Fibroblast of the conjunctiva (primary cell): ENCODE measurements at places on chromosomes 11 and 22.

GRCh38 chr11:32829680-32830412 lies at the start of gene PRRG4:
TSS of gene PRRG4 (plus strand) at chr11:32829927. CDS start at chr11:32830530, 603 bp downstream.
- no peak for DNase-seq

GRCh38 chr11:27282806-27283205 lies 80.2 kb downstream of the CCDC34 start:
- no peak for DNase-seq

DNA sequence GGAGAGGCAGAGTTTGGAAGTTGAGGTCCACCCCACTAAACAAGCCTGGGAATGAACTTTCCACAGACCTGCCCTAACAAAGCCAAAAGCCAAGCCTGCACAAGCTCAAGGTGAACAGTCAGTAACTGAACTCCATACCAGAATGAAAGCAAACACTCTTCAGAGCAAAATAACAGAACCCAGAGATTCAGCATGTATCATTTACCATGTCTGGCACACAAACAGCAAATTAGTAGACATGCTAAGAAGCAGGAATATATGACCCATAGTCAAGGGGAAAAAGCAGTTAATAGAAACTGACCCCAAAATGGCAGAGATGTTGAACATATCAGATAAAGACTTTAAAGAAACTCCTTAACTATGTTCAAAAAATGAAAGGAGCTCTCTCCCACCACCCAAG lies 31.3 kb downstream of the TBX1 start:
- DNase-seq: no peak

DNA sequence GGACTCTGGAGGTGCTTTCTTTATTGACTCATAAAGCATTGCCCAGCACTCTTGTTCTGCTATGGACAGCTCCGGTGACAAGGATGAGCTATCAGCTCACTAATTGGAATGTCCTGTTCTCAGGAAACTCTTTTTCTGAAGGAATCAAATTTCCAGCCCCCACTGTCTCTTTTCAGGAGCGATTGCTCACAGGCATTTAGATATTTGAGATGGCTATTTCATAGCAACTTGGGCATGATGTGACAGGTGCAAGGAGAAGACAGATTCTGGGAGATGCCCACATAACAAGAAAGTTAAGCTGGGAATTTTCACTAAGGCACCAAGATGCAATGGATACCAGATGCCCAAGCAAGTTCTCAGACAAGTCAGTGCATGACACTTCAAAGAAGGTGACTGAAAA lies 123.4 kb upstream of the CSNK2A3 start:
- no peak for DNase-seq

DNA sequence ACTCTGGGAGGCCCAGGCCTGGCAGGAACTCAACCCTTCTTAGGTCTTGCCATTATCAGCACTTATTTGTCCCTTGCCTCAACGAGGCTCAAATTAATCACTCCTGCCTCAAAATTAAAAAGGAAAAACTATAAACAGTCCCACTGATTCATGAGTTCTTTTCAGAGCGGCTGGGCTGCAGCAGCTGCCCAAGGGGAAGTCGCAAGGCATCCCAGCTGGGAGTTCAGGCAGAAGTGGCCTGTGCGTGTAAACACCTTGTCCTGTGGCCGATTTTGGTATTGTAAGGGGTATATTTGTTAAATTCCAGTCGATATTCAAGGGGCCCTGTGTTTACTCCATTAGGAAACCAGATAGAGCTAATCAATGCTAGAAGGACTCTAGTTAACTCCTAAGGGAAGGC lies 213.9 kb upstream of the CADM1 start:
- no peak for DNase-seq

DNA sequence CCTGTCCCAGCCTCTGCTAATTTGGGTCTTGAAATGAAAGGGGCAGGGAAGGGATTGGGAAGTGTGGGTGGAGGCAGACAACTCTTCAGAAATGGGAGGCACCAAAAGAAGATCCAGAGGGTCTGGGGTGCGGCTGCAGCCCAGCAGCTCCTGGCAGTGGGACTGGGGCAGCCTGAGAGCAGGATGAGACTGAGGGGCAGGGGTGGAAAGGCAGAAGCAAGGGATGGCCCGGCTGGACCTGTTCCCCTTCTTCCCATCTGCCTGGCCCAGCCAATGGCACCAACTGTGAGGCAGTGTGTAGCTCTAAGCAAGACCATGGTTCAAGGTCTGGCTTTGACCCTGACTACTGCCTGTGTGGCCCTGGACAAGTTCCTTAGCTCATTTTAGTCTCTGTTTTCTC lies 160.4 kb downstream of the ENTHD1 start:
- DNase-seq: no peak

DNA sequence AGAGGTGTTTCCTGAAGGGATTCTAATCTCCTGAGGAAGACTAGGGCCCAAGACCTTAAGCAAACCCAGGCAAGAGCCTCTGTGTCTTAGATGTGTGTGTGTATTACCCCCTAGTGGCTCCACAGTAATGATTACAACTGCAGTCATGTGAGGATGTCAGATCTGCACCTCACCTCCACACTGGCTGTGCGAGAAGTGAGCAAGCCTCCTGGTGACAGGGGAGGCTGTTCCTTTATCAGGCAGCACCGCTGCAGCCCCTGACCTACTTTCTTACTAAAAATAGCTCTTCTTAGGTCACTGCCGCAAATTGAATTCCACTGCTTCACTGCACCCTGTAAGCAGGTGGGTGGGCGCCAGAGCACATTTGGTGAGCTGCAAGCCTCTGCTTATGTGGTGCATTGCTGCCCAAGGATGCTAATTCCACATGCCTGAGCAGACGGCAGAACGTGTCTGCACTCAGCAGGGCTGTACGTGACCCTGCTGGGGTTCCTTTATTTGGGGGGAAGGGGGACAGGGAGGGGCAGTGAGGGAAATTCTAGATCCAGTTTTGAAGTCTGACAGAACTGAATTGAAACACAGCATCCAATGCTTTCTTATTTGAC lies 112.4 kb downstream of the KCNC1 start:
- peak; percentile 22 for DNase-seq

- DNase-seq: no peak
Observed at GRCh38 chr11:76459846-76460245, 15.0 kb downstream of the EMSY start.

DNA sequence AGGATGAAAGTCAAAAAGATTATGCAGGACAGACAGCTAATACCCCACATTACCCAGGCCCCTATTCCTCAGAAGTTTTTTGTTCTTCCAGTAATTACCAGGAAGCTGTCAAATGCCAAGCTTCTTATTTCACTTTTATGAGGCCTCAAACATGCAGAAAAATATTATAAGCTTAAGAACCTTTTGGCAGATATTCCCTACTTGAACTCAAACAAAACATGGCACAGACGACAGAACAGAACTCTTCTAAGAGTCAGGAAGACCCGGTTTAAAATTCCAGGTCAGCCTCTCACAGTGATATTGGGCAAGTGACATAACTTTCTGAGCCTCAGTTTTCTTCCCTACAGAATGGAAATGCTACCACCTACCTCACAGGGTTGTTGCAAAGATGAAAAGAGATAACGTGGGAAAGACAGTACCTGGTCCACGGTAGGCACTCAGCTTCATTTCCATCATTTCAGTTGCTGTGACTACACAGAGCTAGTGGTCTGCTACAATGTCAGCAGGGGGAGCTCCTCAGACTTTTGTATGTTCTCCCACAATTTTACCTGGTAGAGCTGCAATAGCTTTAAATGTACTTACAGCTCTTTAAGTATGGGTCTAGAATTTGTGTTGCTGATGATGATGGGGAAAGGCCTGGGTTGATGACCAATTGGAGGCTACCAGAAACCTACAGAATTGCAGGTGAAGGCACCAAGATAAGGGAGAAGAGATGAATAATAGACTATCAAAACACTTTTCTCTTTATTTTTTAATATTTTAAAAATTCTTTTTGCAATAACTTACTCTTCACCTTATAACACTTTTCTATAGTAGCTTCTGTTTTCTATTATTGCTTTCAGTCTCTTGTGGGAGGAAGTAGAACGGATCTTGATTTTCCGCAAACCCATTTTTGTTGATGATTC lies 98.3 kb upstream of the CHRM4 start:
- DNase-seq: peak; percentile 57

GRCh38 chr11:110858547-110858921 lies 146.3 kb upstream of the ARHGAP20 start:
- DNase-seq: no peak

GRCh38 chr11:6911948-6912347 lies 8.9 kb upstream of the OR2D3 start:
- DNase-seq: no peak

GRCh38 chr11:57597916-57598830 lies 688 bp downstream of the SERPING1 start:
- peak; percentile 65 for DNase-seq

DNA sequence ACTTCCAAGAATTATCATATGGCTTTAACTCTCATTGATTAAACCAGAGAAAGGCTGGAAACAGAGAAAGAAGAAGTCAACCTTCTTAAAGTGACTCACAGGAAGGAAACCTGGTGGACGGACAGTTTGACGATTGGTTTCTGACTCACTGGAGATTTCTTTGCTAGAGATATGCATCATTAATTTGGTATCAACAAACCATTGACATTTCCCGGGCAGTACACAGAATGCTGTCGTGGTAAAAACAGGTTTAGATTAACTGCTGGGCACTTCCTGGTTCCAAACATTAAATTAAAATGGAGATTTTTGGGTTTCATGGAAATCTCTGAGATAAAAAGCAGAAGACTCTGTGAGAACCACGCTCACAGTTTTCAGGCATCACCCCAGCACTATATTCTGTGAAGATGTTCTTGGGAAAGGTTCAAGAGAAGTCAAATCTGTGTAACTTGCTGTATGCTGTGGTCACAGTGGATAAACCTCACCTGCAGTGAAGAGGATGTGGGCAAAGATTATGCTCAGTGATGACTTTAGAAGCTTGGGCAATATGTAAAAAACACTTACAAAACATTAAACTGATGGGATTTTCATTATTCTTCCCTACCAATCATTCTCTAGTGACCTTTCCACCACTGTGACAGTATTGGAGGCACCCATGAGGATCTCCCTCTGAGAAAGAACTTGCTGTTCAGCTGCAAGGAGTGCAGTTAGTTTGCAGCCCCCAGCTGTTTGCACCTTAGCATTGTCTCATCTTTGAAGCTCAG lies 61.1 kb upstream of the CD44 start:
- no peak for DNase-seq

- DNase-seq: no peak
Observed at GRCh38 chr11:92314499-92314898, 89.9 kb downstream of the FAT3 start.

- no peak for DNase-seq
Observed at GRCh38 chr11:119157063-119157462, 8.2 kb downstream of the ABCG4 start.
